ENCODE measurements at places on chromosomes 3 and 15.

DNA sequence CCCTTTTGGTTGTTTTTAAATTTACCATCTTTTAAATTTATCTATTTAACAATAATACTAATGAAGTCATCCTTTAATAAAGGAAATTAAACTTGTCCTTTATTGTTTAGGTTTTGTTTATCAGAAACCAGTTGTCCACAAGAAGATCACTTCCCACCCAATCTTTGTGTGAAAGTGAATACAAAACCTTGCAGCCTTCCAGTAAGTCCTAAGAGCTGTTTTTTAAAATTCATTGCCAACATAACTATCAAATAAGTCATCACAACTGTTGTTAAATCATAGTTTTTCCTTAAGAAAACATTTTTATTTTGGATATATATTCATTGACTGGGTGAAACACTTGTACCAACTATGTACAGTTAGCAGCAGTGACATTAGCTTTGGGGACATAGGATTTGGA lies 59.4 kb downstream of the CALML4 start:
- DNase-seq: no peak

DNA sequence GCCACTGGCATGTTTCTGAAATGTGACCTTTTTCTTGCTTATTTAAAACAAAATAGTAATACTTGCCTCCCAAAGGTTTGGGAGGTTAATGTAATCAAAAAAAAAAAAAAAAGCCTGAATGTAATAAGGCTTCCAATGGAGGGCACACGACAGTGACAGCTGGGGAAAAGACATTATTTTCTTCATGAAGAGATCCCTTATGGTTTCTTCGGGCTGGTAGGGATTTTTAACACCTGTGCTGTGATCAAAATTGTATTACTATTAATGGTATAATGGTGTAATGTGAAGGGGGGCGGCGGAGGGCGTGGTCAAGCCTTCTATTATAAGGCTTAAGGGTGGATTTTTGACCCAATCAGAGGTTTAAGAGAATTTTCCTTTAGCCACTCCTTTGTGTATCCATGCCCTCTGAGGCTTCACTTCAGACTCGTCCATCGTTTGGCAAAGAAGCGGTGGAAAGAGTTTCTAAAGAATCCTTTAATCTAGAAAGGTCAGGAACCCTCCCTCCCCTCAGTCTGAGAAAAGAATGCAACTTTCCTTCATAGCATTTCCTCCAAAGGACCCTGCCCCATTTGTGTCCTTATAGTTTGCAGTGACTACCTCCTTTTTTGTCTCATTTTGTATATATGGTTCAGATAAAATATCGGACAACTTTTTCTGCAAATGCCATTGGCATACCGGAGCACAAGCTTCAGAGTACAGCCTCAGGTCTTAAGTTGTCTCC lies 89.5 kb upstream of the CHD2 start:
- peak; percentile 53 for DNase-seq

DNA sequence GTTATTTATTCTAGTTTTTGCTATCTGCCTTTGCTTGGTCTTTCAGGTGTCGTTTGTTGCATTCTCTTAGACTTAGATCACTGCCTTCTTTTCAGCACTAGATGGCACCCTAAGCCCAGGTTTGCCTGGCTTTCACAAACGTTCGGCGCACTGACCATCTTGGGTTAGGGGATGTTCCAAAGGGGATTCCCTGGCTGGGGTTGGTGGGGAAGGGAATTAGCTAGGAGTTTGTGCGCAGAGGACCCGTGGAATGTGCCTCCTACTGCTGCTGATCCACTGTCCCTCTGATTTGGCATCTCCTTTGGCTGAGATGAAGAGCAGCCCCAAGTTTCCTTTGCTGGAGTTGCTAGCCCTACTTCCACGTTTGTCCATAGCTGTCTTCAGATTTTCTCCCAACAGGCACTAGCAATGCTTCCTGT lies 33.9 kb downstream of the PFN2 start:
- DNase-seq: peak; percentile 50

DNA sequence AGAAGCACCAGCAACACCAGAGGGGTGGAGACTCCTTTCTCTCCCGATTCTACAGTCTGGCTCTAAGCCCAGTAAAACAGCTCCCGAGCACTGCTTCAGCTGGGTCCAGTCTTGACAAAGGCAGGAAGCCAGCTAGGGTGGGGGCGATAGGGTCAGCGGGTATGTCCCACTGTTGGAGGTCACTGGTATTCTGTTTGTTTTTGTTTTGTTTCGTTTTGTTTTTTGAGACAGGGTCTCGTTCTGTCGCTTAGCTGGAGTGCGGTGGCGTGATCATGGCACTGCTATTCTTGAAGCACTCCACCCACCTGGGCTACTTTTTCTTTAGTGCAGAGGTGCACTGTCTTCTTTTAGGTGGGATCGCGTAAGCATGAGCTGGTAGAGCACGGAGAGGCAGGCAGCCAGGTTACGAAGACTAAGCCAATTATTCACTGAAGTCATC lies 16.3 kb downstream of the GCSAM start:
- no peak for DNase-seq

DNA sequence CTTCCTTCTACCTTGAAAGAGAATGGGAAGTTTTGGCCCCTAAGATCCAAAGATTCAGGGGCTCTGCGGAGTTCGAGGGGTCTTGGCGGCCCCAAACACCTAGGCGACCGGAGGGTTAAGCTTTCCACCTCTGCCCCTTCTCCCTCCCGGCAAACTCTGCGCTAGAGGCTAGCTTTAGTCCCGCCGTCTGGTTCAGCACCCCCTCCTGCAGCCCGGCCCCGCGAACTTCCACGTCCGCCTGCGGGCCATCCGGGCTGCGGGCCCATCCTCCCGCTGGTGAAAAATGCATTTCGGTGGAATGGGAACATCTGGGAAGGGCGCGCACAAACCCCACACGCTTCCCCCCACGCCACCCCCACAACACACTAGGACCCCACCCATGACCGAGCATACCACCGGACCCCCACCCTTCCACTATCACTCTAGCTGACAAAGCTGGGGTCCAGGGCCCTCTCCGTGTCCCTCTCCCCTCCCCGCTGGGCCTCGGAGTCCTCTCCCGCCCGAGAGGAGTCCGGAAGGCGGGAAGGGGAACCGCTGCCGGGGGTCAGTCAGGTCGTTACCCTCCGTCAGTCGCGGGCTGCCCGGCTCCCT lies 1.0 kb downstream of the SHOX2 start:
- no peak for DNase-seq

DNA sequence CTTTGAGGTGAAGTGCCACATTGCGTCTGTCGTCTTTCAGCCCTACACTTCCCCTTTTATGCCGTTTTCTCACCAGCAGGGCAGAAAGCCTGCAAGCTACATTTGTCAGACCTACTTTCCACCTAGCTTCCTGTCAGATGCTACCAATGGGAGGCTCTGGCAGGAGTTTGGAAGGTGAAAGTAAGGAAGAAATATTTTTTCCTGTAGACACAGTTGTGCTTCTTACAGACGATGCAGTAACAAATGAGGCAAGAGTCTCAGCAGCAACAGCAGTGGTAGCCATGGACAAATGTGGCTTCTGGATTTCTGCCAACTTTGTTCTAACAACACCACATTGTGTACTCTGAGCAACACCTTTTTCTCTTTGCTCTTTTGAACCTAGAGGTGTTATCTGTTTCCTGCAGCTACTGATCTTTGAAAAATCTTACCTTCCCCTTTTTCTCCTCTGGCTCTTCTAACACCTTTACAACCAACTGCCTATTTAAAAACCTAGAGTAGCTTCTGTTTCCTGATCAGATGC lies 70.6 kb upstream of the STT3B start:
- peak; percentile 81 for DNase-seq

DNA sequence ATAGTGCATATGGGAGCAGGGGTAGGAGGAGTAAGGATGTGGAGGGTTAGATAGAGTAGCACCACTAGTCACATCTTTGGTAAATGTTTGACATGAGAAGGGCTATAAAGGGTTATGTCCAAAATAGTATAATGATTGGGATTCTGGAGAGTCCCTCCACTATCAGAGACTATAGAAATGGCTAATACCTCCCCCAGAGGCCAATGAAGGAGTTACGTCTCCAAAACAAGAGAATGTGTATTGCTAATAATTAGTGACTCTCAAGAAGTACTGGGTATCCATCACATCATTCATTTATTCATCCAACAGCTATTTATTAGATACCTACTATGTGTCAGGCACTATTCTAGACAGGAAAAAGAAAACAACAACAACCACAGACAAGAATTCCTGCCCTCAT lies 203.7 kb upstream of the UMPS start:
- no peak for DNase-seq

GRCh38 chr3:64815195-64815631 lies 127.4 kb upstream of the ADAMTS9 start:
- no peak for DNase-seq

GRCh38 chr15:77417602-77418001 lies 2.3 kb downstream of the PEAK1 start:
- DNase-seq: no peak

DNA sequence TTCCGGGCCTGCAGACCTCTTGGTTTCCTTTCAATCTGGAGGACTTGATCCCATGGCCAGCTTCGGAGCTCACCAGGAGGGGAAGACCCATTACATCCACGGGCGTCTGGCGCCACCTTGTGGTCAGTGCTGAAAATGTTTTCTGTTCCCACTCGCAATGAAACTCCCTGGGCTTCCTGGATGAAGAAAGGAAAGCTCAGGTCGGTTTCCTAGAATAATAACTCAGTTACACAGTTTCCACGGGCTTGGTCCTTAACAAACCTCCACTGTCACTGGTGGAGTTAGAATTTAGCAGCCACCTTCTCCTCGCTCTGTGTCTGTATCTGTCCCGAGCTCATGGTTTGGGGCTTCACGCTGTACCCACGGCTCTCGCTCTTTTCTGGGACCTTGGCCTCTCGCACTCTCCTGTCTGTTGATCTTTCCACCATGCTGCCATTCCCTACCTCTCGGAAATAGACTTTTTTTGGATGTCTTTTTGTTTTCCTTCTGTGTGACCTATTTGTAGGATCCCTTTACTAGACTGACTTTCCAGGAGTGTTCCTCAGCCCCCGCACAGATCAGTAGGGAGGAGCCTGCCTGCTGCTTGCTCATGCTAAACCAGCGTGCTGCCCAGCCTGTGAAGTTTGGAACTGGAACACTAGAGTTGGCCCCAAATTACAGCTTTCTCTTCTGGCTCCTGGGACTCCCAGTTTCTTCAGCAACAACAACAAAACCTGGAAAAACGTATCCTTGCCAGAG lies 56.3 kb downstream of the IL20RB start:
- peak; percentile 79 for DNase-seq

DNA sequence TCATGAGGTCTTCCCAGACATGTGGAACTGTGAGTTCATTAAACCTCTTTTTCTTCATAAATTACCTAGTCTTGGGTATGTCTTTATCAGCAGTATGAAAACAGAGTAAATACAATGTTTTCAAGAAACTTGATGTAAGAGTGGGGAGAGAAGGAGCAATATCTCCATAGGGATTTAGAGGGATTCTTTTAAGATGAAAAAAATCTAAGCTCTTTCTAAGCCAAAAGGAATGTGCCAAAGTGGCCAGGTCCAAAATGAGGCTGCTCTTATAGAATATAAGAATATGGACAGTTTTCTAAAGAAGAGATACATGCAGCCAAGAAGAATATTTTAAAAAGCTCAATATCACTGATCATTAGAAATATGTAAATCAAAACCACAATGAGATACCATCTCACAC lies 23.9 kb upstream of the RYK start:
- no peak for DNase-seq

DNA sequence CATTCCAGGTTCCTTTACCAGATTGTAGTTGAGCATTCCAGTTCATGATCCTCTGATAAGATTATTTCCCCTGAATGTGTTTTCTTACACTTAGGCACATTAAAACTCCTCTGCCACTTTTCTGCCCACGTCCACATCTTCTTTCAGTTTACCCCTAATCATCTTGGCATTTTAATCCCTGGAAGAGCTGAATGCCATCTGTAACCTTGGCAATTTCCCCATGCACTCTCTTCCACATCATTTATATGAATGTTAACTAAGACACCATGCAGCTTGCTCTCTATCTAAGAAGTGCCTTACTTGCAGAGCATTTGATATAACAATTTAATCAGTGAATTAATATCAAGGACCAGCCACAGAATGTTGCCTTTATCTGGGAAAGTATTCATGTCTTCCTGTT lies 25.8 kb downstream of the TIMP4 start:
- no peak for DNase-seq

DNA sequence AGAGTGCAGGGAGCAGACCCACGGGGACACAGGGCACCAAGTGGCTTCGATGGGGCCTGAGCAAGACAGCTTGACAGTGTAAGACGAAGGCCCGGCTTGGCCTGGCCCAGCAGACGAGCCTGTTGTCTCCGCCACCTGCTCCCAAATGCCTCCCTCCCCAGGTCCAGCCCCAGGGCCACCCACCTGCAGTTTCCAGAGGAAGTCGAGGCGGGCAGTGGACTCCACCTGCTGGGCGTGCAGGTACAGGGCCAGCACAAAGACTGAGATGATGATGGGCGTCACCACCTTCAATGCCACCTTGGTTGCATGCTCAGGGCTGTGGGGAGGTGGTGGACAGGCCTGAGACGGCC lies 94.1 kb downstream of the SEC22A start:
- DNase-seq: no peak

GRCh38 chr3:177371888-177372287 lies 174.6 kb upstream of the TBL1XR1 start:
- DNase-seq: no peak

GRCh38 chr3:55615694-55616295 lies 128.7 kb upstream of the WNT5A start:
- DNase-seq: no peak

GRCh38 chr3:36065321-36065720 lies 315.0 kb upstream of the STAC start:
- no peak for DNase-seq

DNA sequence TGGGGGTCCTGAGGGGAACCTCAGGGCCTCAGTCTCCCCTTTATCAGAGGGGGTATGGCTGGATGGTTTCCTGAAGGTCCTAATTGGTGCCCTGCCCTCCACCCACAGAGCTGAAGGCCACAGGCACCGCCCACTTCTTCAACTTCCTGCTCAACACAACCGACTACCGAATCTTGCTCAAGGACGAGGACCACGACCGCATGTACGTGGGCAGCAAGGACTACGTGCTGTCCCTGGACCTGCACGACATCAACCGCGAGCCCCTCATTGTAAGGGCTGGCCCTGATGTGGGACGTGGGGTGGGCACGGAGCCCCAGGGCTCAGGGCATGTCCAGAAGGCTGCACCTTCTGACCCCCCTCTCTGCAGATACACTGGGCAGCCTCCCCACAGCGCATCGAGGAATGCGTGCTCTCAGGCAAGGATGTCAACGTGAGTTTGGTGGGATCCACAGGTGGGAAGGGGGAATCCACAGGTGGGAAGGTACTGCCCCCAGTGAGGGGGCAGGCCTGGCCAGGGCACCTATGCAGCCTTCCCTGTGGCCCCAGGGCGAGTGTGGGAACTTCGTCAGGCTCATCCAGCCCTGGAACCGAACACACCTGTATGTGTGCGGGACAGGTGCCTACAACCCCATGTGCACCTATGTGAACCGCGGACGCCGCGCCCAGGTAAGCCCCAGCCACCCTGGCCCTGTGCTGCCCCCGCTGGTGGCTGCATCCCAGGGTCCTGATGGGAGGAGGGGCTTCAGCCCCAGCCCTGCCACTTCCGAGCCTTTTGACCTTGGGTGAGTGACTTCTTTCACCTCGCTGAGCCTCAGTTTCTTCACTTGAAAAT lies 17.5 kb upstream of the GNAT1 start:
- no peak for DNase-seq

Measured in CD4-positive, alpha-beta T cell treated with Interleukin-4 for 4 hours (primary cell).